ENCODE measurements at places on chromosomes 12 and 14.

GRCh38 chr12:121786440-121786825 is 7.1 kb downstream of the RHOF start:
- peak; percentile 99 for DNase-seq

DNA sequence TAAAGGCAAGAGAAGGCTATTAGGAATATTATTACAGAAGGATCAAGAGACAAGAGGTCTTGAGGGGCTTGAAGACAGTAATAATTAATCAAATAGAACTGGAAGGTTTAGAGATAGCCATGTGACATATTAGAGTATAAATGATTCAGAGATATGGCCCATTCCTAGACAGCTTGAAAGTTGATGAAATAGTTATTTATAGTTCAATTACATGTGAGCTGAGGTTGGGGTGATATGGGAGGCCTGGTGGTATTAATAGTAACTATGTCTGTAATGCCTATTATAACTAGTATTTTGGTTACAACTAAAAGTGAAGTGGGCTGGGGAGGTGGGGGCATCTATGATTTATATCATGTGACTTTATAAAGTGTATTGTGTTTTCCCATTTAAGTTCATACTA is 14.1 kb upstream of the MIS18BP1 start:
- DNase-seq, result no peak

DNA sequence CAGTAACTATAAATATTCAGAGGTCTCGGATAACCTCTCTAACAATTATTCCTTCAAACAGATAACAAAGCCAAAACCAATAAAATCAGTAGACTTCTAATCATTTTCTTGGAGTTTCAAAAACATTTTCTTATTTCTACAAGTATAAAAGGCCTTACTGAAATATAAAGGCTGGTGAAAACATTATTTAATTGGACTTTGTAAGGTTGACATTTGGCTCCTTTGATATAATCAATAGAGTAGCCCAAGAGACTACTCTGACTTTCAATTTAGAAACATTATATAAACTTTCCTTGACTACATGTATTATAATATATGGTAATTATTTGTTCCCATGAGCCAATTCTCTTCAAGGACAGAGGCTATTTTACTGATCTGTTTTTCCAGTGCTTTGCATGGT is 68.3 kb downstream of the OSBPL8 start:
- no peak for DNase-seq

GRCh38 chr12:27924350-27925135 is 48.0 kb downstream of the PTHLH start:
- peak; percentile 16 for DNase-seq

- no peak for DNase-seq
These were observed 24.2 kb downstream of the TRIM9 start for GRCh38 chr14:51070726-51071125.

GRCh38 chr12:97800561-97800960 is 338.0 kb downstream of the RMST start:
- DNase-seq, result no peak

GRCh38 chr14:24042746-24043145 is 9.1 kb upstream of the CARMIL3 start:
- no peak for DNase-seq

DNA sequence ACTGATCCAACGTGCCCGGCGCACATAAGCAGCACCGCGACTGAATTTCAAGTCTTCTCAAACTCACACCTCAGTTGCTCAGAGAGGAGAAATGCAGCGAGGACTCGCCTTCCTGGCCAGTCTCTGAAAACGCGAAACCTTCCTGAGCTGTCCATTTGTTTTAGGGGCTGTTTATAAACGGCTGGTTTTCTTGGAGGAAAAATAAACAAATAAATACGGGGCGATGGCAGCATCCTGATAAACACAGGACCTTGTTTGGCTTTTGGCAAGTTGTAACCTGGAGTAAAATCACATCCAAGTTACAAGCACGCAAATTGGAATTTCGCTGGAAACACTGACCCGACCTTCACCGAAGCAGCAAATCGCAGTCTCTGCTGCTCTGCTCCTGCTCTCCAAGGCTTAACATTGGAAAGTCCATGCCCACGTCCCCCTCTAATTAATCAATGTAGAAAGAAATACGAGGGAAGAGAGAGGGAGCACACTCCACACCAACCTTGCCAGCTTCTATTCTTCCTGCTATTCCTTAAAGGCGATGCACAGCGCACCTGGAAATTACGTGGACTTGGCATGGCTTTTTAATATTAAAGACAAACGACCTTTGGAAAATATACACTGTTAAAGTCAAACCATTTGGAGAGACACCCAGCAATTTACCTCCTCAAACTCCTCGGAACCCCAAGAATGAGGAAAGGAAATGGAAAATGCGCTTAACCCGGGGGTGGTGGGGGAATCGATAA is 248.8 kb downstream of the APAF1 start:
- DNase-seq, result no peak

GRCh38 chr12:115872919-115873357 is 404.6 kb downstream of the MED13L start:
- DNase-seq, result peak; percentile 79

DNA sequence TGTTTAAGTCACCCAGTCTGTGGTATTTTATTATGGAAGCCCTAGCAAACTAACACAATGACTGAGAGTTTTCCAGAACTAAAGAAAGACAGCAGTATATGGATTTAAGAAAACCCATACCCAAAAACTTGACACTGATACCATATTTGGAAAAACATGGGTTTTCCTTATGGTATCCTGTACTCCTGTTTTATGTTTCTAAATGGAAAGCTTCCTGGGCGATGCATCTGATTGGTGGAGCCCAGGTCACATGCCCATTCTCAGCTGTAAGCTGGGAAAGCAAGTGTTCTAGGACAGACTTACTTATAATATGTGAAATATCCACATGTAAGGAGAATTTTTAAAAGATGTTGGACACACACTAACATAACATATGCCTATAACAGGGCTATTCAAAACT is 4.5 kb upstream of the RNASE4 start:
- no peak for DNase-seq

DNA sequence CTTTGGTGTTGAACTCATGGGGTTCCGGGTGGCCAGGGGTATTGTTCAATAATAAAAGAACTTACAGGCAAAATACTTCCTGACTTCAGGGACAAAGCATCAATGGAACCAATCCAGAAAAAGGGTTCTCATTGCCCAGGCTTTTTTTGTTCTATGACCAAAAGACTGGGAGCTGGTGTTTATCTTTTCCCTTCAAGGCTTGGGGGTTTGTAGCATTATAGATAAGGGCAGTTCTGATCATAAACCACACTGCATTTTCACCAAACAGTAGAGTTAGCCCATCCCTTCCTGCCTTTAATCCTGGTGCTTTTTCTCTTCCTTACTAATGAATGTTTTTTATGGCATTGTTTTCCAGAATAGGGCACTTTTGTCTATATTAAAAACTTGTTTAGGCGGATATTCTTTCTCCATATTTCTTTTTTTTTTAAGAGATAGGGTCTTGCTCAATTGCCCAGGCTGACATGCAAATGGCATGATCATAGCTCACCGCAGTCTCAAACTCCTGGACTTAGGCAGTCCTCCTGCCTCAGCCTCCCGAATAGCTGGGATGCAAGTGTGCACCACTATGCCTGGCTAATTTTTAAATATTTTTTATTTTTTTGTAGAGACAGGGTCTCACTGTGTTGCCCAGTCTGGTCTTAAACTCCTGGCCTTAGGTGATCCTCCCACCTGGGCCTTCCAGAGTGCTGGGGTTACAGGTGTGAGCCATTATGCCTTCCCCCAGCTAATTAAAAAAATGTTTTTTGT is 9.7 kb downstream of the FUT8 start:
- DNase-seq, result no peak

GRCh38 chr12:25496098-25496587 is 56.9 kb downstream of the LMNTD1 start:
- no peak for DNase-seq

GRCh38 chr12:14402697-14403096 is 37.2 kb downstream of the ATF7IP start:
- DNase-seq, result no peak

- DNase-seq, result no peak
These were observed 17.3 kb downstream of the LRTM2 start for GRCh38 chr12:1837541-1838204.

DNA sequence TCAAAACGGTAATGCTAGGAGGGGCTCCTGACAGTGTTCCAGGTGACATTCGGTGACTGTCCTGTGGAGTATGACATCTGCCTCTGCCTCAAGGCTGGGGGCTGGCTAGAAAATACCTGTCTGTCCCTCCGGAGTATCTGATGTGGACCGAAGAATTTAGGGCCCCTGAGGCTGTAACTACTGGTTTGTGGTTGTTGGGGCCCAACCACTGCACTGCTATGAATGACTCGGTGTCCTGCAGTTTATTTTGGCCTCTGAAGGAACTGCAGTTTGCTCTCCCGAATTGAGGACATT is 198.9 kb upstream of the CAND1 start:
- peak; percentile 74 for DNase-seq

DNA sequence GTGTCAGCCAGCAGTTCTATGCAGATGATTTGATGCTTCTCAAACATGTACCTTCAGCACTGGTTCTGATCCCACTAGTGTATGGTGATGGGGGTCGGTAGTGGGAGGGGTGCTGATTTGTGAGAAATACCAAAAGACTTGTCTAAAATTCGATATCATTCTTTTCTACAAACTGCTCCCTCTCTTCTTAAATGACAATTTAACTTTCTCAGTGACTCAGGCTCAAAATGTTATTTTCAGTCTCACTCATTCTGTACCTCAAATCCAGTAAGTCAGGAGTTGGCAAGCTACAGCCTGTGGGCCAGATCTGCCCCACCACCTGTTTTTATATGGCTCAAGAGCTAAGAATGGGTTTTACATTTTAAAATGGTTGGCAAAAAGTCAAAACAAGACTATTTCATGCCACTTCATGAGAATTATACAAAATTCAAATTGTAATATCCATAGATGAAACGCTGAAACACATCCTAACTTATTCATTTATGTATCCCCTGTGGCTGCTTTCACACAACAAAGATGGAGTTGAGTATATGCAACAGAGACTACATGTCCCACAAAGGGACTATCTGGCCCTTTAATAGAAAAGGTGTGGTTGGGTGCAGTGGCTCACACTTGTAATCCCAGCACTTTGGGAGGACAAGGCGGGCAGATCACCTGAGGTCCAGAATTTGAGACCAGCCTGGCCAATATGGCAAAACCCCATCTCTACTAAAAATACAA is 6.6 kb upstream of the NOP2 start:
- no peak for DNase-seq

- DNase-seq, result no peak
These were observed 53.6 kb downstream of the ARL6IP4 start for GRCh38 chr12:123034022-123034541.

GRCh38 chr14:68552602-68553001 is 240.3 kb downstream of the ZFP36L1 start:
- DNase-seq, result peak; percentile 57

GRCh38 chr12:57891542-57892228 is 45.2 kb upstream of the CTDSP2 start:
- no peak for DNase-seq

GRCh38 chr14:91585856-91586255 is 75.7 kb upstream of the PPP4R3A start:
- DNase-seq, result peak; percentile 13

- no peak for DNase-seq
These were observed 13.6 kb downstream of the TULP3 start for GRCh38 chr12:2904260-2904659.

- no peak for DNase-seq
These were observed 39.1 kb upstream of the STAB2 start for GRCh38 chr12:103547929-103548328.

- DNase-seq, result no peak
These were observed 23.3 kb downstream of the DMAC2L start for GRCh38 chr14:50335389-50335788.

GRCh38 chr14:93301821-93302447 is 30.9 kb downstream of the BTBD7 start:
- DNase-seq, result peak; percentile 52

GRCh38 chr14:38255673-38256532 is at the start of gene CLEC14A:
Gene CLEC14A (minus strand): TSS chr14:38256093. CDS start chr14:38256022, 71 bp downstream.
- no peak for DNase-seq

GRCh38 chr14:76968621-76969063 is 59.9 kb downstream of the IRF2BPL start:
- no peak for DNase-seq

DNA sequence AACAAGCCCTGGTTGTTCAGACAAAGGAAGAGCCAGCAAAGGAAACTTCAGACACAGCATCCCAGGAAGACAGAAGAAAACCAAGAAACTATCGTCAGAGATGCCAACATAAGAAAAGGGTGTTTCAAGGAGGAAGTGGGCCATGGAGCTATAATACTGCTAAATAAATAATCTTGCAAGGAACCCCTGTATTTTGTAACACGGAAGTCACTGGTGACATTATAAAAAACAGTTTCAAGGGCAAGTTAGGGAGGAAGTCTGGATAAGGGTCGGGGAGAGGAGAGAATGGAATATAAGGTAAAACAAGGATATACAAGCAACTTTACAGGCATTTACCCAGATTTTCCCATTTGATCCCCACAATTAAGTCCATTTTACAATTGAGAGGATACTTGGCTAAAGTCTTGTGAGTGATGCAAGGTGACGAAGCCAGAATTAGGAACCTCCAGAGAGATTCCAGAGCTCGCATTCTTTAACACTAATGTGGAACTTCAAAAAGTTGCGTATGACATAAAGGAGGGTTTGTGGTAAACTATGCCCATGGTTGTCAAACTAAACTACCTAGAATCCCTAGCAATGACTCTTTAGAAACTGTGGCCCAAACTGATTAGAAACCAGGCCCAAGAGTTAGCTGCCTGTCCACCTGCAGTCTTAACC is 46.4 kb downstream of the PPM1H start:
- DNase-seq, result no peak

DNA sequence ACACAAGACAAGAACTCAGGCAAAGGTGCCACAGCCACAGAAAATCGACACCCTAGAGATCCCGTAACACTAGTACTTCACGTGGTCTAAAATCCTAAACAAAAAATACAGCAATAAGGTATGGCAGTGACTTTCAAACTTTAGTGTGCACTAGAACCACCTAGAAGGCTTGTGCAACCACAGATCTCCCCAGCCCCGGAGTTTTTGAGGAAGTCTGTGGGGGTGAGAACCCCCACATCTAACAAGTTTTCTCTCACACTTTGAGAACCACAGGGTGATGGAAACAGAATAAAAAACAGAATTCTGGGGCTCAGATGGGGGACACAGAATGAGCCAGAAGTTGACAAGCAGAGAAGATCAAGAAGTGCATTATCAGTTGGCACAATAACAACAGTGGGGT is 254.0 kb downstream of the ANO6 start:
- no peak for DNase-seq

DNA sequence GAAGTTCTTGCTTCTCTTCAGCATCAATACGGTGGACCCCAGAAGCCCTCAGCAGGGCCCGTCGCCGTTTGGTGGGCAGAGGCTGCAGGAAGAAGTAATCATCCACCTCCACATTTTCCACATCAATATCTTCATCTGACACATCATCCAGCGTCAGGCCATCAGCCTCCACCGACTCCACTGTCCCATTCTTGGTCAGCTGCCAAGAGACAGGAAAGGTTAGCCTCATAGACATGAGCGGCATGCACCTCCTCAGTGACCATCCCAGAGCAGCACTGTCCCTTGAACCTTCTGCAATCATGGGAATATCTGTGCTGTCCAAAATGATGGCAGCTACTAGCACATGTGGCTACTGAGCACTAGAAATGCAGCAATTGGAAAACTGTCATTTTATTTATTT is 15.6 kb downstream of the CSRNP2 start:
- no peak for DNase-seq
